ENCODE measurements at places on chromosomes 2 and 18.

DNA sequence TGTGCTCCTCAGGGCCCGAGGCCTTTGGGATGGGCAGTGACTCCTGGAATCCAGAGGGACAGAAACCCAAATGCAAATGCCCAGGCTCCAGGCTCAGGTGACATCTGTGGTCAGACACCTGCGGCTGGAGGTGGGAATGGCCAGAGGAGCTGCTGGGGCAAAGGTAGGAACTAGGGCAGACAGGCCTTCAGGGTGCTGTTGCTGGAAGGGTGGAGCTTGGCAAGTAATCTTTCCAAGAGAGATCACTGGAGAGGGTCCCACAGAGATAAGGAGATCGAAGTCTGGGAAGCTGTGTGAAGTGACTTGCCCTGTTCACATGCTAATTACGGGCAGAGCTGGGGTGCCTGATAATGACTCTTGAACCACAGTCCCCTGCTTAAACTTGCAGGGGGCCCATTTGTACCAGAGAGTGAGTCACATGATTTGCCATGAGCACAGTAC lies 82.4 kb downstream of the ACAA2 start:
- H3K27ac ChIP-seq = no peak overlapping the region
- DNase-seq = no peak
- H3K4me3 ChIP-seq = no peak overlapping the region
- no peaks in the 10 kb centered on the region for H3K4me1 ChIP-seq

DNA sequence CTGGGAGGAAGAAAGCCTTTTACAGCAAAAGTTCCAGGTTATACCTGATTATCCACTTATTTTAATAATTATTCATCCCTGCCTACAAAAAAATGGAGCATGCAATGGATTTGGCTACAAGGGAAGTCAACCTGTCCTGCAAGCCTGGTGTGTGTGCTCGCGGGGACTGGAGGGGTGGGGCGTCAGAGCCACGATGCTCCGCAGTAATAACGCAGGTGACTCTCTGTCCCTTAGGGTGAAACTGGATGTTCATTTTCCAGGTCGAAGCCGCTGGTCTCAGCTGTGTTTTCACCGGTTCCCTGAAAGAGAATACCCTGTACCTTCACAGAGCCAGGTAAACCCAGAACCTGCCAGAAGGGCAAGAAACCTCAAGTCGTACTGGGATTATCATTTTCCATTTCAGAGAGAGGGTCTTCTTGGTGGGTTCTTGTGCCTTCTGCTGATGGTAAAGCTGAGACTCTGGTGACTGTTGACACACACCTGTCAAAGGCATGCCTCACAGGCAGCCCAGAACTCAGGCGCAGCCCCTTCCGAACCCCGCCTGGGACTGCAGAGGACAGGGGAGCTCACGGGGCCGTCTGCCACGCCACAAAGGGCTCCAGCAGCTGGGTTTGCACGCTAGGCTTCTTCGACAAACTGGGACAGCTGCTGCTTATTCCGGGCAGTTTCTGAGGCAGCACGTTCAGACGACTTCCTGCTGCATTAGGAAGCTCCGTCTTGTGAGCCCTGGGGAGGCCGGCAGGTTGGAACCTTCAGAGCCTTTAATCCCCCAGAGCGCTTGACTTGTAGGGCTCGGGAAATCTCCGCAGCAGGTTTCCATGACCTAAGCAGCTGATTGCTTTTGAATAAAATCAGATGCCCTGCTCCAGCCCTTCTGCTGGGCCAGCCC lies 58.6 kb downstream of the KCNG2 start:
- no peak overlapping the region for H3K4me3 ChIP-seq
- H3K27ac ChIP-seq = no peak overlapping the region
- H3K36me3 ChIP-seq = peaks cover 5% of the 10 kb centered on the region
- peaks cover 6% of the 10 kb centered on the region for H3K4me1 ChIP-seq
- peaks cover 34% of the 10 kb centered on the region for H3K27me3 ChIP-seq
- DNase-seq = no peak

DNA sequence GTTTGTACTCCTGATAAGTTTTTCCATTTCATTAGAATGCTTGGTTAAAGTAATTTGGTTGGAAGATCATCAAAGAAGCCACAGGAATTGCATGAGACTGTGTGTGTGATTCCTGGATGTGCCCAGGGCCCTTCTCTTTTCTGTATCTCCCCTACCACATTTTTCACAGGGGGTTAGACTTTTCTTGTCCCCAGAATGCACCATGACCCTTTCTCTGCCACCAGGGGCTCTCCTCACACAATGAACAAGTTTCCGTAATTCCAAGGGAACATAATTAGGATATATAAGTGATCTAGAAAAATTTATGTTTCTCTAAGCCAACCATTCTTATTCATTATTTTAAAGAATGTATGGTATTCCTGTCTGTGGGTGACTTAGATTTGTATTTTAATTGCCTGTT lies 291.8 kb downstream of the NEDD4L start:
- H3K36me3 ChIP-seq = no peaks in the 10 kb centered on the region
- no peak for DNase-seq
- no peaks in the 10 kb centered on the region for H3K4me1 ChIP-seq
- no peak overlapping the region for H3K4me3 ChIP-seq

GRCh38 chr18:8011906-8012305 lies 444.8 kb downstream of the PTPRM start:
- H3K27me3 ChIP-seq = no peaks in the 10 kb centered on the region
- H3K4me3 ChIP-seq = no peak overlapping the region

DNA sequence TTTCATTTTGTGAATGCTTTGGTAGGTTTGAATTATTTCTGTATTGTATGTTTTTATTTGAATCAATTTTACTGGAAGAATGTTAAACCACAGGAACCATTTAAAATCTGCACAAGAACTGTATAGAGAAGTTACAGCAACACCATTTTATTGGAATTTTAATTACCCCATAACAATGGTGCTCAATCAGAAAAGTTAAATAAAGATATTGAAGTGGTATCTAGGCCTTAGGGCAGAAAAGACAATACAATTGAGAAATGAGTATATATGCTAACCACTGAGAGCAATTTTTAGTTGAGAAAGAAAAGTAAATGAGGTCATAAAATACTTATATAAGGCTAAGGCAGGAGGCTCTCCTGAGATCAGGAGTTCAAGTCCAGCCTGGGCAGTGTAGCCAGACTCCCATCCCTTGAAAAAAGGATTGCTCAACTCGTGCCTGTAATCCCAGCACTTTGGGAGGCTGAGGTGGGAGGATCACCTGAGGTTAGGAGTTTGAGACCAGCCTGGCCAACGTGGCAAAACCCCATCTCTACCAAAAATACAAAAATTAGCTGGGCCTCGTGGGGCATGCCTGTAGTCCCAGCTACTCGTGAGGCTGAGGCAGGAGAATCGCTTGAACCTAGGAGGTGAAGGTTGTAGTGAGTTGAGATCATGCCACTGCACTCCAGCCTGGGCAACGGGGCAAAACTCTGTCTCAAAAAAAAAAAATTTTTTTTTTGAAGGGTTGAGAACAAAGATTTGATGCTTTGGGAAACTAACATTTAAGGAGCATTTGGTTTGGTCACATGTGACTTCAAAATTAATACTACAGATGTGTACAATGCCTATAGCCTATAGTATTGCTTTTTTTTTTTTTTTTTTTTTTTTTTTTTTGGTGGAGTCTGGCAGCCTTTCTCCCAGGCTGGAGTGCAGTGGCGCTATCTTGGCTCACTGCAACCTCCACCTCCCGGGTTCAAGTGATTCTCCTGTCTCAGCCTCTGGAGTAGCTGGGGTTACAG lies 212.9 kb upstream of the STON1 start:
- H3K4me3 ChIP-seq = peak overlapping the region; percentile 43
- H3K27ac ChIP-seq = peak overlapping the region; percentile 97
- DNase-seq = no peak
- peaks cover 54% of the 10 kb centered on the region for H3K4me1 ChIP-seq

DNA sequence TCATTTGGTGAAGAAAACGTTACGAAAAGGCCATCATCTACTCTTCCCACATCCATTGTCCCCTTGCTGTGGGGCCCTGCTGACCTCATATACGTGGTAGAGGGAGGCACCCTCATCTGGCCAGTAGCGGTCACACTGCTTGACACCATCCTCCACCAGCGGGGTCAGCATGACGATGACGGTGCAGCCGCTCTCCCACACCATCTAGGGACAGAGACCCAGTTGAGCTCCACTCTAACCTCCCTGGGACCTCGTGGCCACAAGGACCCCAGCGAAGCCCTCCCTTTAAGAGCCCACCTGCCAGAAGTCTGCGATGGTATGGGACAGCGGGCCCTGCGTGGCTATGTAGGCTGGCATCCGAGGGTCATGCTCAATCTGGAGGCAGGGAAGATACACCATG lies 13.1 kb downstream of the PTPRN start:
- peaks cover 14% of the 10 kb centered on the region for H3K27me3 ChIP-seq
- peaks cover 19% of the 10 kb centered on the region for H3K4me1 ChIP-seq
- peak overlapping the region; percentile 45 for H3K4me3 ChIP-seq
- no peak for DNase-seq

- no peak overlapping the region for H3K4me3 ChIP-seq
- DNase-seq = no peak
- peaks cover 93% of the 10 kb centered on the region for H3K27me3 ChIP-seq
- peaks cover 2% of the 10 kb centered on the region for H3K36me3 ChIP-seq
- H3K4me1 ChIP-seq = peaks cover 6% of the 10 kb centered on the region
Measured at GRCh38 chr2:176177580-176178037, 10.9 kb upstream of the HOXD1 start.

GRCh38 chr18:8701546-8702118 lies 3.7 kb upstream of the MTCL1 start:
- no peak for DNase-seq
- no peak overlapping the region for H3K4me3 ChIP-seq
- H3K4me1 ChIP-seq = peaks cover 14% of the 10 kb centered on the region
- H3K27ac ChIP-seq = no peak overlapping the region
- H3K27me3 ChIP-seq = peaks cover 55% of the 10 kb centered on the region

GRCh38 chr2:239919774-239920692 lies 105.1 kb downstream of the NDUFA10 start:
- H3K4me1 ChIP-seq = no peaks in the 10 kb centered on the region
- peak; percentile 10 for DNase-seq
- H3K27me3 ChIP-seq = peaks cover 16% of the 10 kb centered on the region
- H3K36me3 ChIP-seq = no peaks in the 10 kb centered on the region

- H3K27me3 ChIP-seq = no peaks in the 10 kb centered on the region
- DNase-seq = no peak
- H3K4me1 ChIP-seq = peaks cover 44% of the 10 kb centered on the region
Measured at GRCh38 chr2:160411167-160411566, 82.4 kb downstream of the RBMS1 start.

DNA sequence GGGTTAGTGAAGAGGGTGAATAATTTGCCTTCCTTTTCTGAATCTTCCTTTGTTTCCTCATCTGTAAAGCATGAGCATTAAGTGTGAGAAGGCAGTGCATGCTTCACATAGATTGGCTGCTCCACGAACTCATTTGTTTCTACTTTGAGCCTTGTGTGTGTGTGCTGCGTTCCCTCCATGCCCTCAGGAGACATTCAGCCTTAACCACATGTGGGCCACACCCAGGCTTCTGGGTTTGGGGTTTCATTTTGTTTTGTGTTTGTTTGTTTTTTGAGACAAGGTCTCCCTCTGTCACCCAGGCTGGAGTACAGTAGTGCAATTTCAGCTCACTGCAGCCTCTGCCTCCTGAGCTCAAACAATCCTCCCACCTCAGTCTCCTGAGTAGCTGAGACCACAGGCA lies 843.3 kb downstream of the GALR1 start:
- H3K4me3 ChIP-seq = no peak overlapping the region
- H3K4me1 ChIP-seq = no peaks in the 10 kb centered on the region
- no peaks in the 10 kb centered on the region for H3K27me3 ChIP-seq

GRCh38 chr2:241035818-241036396 lies 37.5 kb downstream of the SNED1 start:
- no peaks in the 10 kb centered on the region for H3K27me3 ChIP-seq
- no peak for DNase-seq
- H3K4me3 ChIP-seq = peak overlapping the region; percentile 78
- H3K4me1 ChIP-seq = peaks cover 5% of the 10 kb centered on the region
- peaks cover 6% of the 10 kb centered on the region for H3K36me3 ChIP-seq

GRCh38 chr2:240252872-240253511 lies 112.5 kb upstream of the OTOS start:
- H3K27ac ChIP-seq = no peak overlapping the region
- no peaks in the 10 kb centered on the region for H3K36me3 ChIP-seq
- peaks cover 52% of the 10 kb centered on the region for H3K27me3 ChIP-seq
- no peak overlapping the region for H3K4me3 ChIP-seq
- DNase-seq = peak; percentile 9

GRCh38 chr2:85678794-85679672 lies 11.0 kb upstream of the SFTPB start:
- H3K4me1 ChIP-seq = peaks cover 4% of the 10 kb centered on the region
- H3K27me3 ChIP-seq = no peaks in the 10 kb centered on the region

DNA sequence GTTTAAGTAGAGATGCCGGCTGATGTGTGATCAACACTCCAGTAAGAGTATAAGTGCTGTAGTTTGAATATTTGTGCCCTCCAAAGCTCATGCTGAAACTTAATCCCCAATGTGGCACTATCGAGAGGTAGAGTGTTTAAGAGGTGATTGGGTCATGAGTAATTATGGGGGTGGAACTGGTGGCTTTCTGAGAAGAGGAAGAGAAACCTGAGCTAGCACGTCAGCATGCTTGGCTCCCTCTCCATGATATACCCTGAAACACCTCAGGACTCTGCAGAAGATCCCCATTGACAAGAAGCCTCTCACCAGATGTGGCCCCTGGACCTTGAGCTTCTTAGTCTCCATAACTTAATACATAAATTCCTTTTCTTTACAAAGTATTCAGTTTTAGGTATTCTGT lies 584.8 kb downstream of the TSN start:
- no peak overlapping the region for H3K4me3 ChIP-seq
- H3K4me1 ChIP-seq = no peaks in the 10 kb centered on the region
- H3K27me3 ChIP-seq = no peaks in the 10 kb centered on the region
- DNase-seq = no peak
- H3K36me3 ChIP-seq = no peaks in the 10 kb centered on the region

DNA sequence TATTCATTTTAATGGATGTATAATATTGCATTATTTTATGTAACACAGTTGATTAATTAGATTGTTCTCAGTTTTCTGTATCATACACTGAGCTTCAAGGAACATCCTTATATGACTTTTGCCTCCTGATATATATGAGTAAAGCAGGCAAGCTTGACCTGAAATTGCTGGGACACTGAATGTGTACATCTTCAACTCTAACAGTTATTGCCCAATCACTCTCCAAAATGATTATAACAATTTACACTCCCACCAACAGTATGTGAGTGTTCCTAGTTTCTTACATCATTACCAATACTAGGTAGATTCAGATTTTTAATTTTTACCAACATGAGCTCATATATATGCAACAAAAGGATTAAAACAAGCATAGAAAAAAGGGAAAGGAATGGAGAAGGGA lies 379.4 kb downstream of the SETBP1 start:
- no peak overlapping the region for H3K4me3 ChIP-seq
- H3K36me3 ChIP-seq = peaks cover 4% of the 10 kb centered on the region
- H3K27ac ChIP-seq = no peak overlapping the region
- no peak for DNase-seq

DNA sequence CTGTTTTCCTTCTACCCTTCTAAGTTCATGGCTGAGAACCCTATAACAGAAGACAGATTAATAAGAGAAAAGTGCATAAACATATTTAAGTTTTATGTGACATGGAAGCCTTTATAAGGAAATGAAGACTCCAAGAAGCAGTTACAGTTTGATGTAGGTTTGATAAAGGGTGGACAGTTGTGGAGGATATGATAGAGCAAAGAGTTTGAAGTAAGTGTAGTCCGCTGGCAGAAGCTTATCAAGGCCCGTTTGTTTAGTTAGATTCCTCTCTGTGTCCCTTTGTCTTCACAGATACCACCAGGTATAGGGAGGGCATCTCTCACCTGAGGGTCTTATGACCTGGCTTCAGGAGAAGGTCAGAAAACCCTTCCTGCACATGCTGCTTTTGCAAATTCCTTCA lies 10.4 kb upstream of the CASP8 start:
- no peaks in the 10 kb centered on the region for H3K27me3 ChIP-seq
- peaks cover 20% of the 10 kb centered on the region for H3K36me3 ChIP-seq
- peak overlapping the region; percentile 74 for H3K27ac ChIP-seq

GRCh38 chr18:10927286-10927992 lies 221.9 kb downstream of the PIEZO2 start:
- peaks cover 12% of the 10 kb centered on the region for H3K27me3 ChIP-seq
- no peak overlapping the region for H3K4me3 ChIP-seq
- no peak for DNase-seq
- H3K36me3 ChIP-seq = no peaks in the 10 kb centered on the region
- H3K4me1 ChIP-seq = no peaks in the 10 kb centered on the region
